ENCODE measurements at places on chromosomes 2 and 18.

- no peak for DNase-seq
Observed at GRCh38 chr2:40485854-40486253, 34.0 kb upstream of the SLC8A1 start.

DNA sequence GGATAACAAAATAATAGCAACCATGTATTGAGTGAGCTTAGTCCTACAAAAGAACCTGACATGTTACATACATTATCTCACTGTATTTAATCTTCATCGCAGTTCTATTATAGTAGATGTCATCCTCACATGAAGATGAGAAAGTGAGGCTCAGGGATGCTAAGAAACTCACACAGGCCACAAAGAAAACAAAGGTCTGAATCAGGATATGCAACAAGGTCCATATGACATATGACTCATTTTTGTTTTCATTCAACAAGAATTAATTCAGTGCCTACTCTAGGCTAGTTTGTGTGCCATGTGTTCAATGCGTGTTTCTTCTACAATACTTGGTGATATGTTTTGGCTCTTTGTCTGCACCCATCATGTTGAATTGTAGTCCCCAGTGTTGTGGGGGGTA lies 219.7 kb upstream of the EPHA4 start:
- DNase-seq, result no peak

DNA sequence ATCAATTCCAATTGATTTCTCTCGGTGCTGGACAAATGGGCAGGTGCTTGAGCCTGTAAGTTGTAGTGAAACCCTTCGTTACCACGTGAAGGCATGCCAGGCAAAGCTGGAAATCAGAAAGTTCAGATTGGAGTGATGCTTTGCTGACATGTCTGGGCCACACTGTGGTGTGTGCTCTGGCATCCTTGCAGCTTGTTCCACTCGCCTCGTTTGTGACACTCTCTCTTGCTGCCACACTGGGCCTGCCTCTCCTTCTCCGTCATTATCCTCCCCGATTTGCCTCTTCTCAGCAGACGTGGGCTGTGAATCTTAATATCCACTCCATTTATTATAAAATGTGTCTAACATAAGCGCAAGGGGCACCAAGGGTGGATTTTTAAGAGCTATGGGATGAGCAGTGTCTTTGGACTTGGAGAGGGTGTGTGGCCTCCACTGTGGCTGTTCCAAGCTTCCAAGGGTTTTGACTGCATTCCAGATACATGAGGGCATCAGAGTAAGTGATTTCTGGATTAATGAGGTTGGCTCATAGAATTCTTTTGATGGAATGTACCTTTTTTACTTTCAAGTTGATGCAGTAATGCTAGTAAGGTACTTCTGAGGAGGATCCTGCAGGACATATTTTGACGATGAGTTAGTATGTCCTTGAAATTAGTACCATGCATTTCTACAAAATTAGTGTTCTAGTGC lies 238.8 kb downstream of the TPGS2 start:
- no peak for DNase-seq

DNA sequence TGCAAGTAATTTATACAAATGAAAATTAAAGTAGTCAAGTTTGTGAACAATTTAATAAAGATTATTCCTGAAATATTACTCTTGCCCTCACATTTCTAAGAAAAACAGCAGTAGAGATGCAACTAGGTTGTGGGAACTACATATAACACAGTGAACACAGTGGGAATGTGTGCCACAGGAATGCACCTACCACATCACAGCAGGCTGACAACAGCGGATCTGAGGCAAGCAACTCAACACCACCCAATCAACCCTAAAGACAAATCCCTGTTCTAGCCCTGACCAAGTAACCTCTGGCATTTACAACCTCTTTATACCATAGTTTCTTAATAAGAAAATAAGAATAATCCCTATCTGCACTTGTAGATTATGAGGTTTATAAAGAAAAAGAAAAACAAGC lies 23.4 kb downstream of the MBOAT2 start:
- no peak for DNase-seq

- DNase-seq, result no peak
Observed at GRCh38 chr2:32523686-32524085, 104.2 kb upstream of the TTC27 start.

- DNase-seq, result no peak
Observed at GRCh38 chr18:10417664-10418063, 36.8 kb upstream of the APCDD1 start.
